ENCODE measurements at places on chromosomes 3 and 15.
A peak's percentile ranks its signal among the peaks of the same experiment; 100 is the strongest.

- no peak for DNase-seq
Observed at GRCh38 chr3:54038391-54038790, 84.0 kb upstream of the CACNA2D3 start.

GRCh38 chr3:142660383-142660782 lies 63.5 kb upstream of the TRPC1 start:
- DNase-seq: no peak

DNA sequence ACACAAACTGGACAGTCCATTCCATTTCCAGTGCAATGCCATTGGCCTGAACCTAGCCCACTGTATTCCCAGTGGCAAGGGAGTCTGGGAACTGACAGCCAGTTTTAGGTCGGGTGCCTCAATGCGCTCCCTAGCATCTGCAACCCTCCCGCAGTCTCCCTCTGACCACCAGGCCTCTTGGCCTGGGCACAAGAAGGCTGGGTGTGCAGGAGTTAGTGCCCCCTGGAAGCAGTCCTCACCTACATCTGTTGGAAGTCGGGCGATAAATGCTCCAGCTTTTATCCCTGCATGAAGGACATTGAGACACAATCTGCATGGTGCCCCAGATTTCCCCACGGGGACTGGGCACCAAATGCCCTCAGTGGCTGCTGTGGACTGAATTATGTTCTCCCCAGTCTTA lies 12.7 kb downstream of the C3orf22 start:
- DNase-seq: no peak

DNA sequence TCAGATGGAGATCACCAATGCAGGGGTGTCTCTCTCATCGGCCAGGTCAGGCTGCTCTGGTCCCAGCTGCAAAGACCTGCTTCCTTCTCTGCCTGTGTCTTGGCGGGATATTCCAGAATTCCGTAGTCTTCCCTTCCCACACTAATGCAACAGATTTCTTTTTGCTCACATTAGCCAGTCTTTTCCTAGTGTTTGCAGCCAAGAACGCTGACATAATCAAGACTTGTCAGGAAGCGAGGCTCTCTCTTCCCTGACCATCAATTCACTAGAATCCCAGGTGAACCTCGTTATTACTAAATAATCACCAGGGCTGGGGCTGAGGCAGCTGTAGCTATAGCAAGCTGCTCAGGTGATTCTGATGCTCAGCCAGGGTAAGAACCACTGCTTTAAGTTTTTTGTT lies 43.2 kb upstream of the ACKR4 start:
- DNase-seq: no peak

DNA sequence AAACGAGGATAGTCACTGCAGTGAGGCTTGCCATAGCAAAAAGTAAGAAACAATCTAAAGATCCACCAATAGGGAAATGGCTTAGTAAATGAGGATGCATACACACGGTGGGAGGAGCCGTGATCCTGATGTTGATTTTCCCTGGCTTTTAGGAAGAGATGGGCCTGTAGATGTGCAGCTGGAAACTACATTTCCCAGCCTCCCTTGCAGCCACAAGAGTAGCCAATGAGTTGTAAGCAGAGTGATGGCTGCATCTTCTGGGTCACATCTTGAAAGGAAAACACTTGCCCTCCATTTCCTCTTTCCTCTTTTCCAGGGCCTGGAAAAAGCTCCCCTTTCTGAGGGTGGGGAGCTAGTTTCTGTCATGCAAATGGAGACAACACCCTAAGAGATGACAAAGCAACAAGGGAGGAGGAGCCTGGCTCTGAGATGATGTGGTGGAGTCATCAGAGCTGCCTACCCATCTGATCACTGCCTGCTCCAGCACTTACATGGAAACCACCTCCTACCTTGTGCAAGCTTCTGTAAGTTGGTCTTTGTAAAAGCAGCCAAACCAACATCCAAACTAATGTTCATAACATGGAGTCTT lies 139.1 kb downstream of the TLE3 start:
- DNase-seq: peak; percentile 8

GRCh38 chr15:38671006-38671387 lies 106.4 kb upstream of the RASGRP1 start:
- no peak for DNase-seq

- peak; percentile 6 for DNase-seq
Observed at GRCh38 chr3:195394700-195395099, 48.1 kb downstream of the ACAP2 start.

- DNase-seq: no peak
Observed at GRCh38 chr15:89917442-89918101, 4.8 kb upstream of the ARPIN start.

GRCh38 chr3:52372822-52373504 lies 56.8 kb downstream of the DNAH1 start:
- DNase-seq: peak; percentile 12

GRCh38 chr15:51327081-51327480 lies 11.3 kb downstream of the CYP19A1 start:
- no peak for DNase-seq

- DNase-seq: no peak
Observed at GRCh38 chr3:62370112-62370857, 3.1 kb downstream of the FEZF2 start.

DNA sequence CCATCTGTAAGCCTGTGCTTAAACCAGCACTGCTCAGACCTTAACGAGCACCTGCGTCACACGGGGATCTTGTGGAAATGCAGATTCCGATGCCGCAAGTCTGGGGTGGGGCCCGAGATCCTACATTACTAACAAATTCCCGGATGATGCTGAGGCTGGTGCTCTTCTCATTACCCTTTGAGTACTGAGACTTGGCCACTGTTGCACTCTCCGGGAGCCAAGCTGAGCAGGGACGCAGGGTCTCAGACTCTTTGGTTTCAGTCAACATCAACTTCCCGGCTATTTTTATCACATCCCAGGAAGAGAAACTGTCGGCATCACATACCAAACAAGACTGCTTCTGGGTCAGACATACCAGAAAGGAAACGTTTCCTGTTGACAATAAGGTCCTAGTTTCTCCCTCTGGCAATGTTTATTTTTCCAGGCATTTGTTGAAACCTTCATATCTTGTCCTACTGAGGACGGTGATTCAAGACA lies 276.6 kb downstream of the SHQ1 start:
- DNase-seq: peak; percentile 36

DNA sequence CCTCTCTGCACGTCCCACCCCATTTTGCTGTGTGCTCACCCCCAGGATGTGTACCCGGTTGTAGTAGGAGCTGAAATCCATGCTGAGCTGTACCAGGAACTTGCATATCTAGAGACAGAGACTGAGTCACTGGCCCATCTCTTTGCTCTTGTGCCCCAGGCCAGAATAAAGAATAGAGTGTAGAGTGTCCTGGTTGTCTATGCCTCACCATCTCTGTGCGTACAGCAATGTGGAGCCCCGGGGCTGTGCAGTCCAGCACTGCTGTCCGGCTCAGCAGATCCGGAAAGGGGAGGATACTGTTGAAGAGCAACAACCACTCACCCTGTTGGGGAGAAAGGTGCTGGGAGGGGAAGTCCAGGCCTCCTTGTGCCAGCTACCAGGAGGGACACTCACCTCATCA lies 2.6 kb downstream of the DALRD3 start:
- DNase-seq: no peak

DNA sequence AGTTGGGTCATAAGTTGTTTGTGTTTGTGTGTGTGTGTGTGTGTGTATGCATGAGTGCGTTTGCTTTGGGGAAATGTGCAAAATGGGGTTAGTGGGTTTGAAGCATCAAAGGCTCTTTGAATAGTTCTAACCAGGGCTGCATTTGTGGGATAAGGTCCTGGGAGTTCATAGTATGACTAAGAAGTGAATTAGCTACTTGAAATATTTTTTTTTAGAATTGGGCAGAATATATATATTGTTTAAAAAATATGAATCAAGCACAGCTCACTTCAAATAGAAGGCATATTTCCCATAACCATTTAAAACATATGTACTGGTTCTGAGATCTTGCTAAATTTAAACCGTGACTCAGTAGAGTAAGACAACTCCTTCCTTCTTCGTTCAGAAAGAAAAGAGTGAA lies 43.1 kb downstream of the IGF2BP2 start:
- peak; percentile 93 for DNase-seq

- DNase-seq: no peak
Observed at GRCh38 chr3:49217688-49218470, 46.5 kb downstream of the KLHDC8B start.

GRCh38 chr3:193572426-193572908 lies 17.8 kb upstream of the ATP13A4 start:
- DNase-seq: peak; percentile 52

- peak; percentile 16 for DNase-seq
Observed at GRCh38 chr3:133494469-133494868, 79.0 kb upstream of the CDV3 start.

GRCh38 chr3:189349772-189350171 lies 178.0 kb downstream of the TPRG1 start:
- DNase-seq: peak; percentile 82
